Hematopoietic multipotent progenitor cell (in vitro differentiated cells): ENCODE measurements at places on chromosomes 2 and 18.
A peak's percentile ranks its signal among the peaks of the same experiment; 100 is the strongest.

DNA sequence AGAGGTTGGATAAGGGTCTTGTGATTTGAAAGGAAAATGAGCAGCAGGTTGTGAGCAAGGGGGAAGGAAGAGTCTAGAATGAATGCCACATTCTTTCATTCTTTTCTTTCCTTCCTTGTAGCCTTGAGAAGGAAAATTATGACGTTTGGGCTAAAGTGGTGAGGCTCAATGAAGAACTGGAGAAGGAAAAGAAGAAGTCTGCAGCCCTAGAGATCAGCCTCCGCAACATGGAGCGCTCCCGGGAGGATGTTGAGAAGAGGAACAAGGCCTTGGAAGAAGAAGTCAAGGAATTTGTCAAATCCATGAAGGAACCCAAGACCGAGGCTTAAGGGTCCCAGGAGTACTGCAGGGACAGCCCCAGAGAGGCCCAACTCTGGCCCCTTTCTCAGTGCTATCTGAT, 45.3 kb downstream of the BMP10 start:
- DNase-seq = no peak

- DNase-seq = peak; percentile 84
Measured at GRCh38 chr2:127415593-127416505, 2.4 kb upstream of the PROC start.

DNA sequence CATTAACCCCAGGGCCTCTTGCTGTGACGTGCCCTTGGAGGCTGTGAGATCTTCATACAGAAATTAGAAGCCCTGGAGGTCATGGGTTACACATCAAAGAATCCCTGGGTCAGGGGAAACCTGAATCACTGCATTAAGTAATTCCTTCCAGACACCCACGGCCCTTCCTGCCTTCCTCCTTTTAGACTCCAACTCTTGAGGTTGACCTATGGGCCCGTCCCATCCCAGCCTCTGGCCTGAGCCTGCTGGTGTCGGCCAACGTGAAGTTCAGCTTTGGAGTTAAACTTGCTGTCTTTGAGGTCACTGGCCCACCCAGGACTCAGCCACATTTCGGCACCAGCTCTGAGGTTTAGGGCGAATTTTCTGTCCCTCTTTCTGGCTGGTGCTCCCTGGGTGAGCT, 198.3 kb downstream of the ACKR3 start:
- no peak for DNase-seq

- no peak for DNase-seq
Measured at GRCh38 chr2:23767876-23768621, 158.9 kb downstream of the ATAD2B start.

DNA sequence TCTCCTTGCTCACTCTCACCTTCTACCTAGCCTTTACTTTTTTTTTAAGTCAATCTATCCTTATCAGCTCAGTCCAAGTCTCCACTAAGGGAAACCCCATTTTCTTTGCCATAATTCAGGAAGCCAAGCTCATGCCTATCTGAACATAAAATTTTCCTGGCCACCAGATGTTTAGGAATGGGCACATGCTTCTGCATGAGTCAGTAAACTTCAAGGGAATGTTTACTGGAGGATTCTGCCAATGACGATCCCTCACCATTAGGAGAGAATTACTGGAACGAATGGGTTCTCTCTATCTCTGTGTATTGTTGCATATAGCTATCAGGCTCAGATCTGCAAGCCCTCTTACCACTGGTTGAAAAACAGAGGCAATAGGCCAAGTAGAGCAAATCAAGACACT, 731.7 kb upstream of the ZNF804A start:
- no peak for DNase-seq

DNA sequence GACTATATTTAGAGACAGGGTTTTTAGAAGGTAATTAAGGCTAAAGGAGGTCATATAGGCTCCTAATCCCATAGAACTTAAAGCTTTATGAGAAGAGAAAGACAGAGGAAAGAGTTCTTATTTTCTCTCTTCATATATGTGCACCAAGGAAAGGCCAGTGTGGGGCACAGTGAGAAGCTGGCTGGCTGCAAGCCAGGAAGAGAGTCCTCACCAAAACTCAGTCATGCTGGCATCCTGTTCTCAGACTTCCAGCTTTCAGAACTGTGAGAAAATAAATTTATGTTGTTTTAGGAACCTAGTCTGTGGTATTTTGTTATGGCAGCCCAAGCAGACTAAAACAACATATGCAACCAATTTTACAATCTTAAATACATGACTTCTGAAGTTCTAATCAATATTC, 31.5 kb upstream of the ATIC start:
- no peak for DNase-seq

DNA sequence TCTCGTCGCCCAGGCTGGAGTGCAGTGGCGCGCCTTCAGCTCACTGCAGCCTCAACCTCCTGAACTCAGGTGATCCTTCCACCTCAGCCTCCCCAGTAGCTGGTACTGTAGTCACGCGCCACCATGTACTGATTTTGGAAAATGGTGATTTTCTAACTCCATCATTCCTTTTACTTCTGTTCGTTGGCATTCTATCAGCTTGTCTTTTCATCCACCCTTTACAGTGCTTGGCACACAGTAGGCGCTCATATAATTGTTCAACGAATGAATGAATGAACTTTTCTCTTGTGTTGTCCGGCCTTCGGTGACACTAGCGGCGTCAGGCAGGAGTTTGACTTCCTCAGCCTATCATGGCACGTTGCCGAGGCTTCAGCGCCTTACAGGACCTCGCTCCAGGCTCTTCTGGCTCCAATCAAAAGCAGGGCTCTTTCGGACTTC, 373 bp upstream of the MTHFD2 start:
- no peak for DNase-seq

DNA sequence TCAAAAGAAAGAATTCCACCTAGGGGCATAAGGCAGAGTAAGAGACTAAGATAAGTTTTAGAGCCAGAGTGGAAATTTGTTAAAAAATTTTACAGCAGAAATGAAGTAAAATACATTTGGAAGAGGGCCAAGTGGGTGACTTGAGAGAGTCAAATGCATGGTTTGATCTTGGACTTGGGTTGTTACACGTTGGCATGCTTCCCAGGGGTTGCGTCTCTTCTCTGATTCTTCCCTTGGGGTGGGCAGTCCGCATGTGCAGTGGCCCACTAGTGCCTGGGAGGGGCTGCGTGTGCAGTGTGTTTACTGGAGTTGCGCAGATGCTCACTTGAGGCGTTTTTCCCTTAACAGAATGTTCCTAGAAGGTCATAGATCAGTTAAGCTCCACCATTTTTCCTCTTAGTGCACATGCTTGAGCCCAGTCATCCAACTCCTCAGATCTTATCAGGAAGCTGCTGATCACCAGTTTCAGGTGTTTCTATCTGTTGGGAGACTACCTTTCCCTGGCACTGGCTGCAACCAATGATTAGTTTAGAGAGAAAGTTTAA, 13.1 kb downstream of the SEH1L start:
- no peak for DNase-seq

- no peak for DNase-seq
Measured at GRCh38 chr18:48715711-48716361, 177.0 kb downstream of the CTIF start.

- no peak for DNase-seq
Measured at GRCh38 chr18:7301094-7301493, 70.2 kb downstream of the LRRC30 start.

- DNase-seq = no peak
Measured at GRCh38 chr2:219042750-219043149, 1.4 kb upstream of the CFAP65 start.

DNA sequence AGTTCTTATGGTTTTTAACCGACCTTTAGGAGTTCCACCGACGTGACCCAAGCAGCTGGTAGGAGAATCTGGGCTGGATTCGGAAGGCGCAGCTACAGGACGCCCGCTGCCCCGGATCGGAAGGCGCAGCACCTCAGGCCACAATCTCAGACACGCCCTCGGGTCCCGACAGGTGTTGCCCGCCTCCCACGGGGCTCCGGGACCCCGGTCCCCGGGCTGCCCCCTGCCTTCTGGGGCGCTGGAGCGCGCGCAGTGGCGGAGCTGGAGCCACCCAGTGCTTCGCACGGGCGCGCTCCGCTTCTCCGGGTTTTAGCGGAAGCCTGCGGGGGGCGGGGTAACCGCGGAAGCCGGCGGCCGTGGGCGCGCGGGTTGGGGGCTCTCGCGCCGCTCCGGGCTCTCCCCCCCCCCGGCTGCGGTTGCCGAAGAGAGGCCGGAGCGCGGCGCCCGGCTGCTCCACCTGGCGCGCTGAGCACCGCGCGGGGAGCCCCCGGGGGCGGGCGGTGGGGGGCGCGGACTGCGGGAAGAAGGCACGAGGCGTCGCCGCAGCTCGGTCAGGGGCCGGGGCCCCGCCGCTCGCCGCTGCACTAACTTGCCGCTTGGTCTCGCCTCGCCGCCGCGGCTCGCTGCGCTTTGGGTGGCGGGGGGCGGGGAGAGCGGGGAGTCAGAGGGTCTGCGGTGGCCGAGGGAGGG, 718.8 kb downstream of the DPP10 start:
- DNase-seq = peak; percentile 73

DNA sequence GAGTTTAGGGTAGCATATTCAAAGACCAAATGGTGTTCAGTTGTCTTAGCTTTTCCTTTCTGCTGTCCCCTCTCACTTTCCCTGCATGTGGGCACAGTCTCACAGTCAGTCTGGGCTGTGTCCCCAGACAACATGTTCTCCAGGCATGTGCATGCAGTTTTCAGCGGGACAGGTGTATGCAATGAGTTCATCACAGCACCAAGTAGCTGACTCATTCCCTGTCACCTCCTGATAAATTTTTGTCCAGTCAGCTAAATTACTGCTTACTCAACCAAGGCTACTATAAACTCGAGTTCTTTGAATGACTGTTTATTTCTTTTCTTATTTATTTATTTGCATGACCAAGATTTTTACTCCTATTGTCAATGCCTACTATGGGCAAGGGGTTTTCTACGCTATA, 148.8 kb upstream of the CDH19 start:
- no peak for DNase-seq

DNA sequence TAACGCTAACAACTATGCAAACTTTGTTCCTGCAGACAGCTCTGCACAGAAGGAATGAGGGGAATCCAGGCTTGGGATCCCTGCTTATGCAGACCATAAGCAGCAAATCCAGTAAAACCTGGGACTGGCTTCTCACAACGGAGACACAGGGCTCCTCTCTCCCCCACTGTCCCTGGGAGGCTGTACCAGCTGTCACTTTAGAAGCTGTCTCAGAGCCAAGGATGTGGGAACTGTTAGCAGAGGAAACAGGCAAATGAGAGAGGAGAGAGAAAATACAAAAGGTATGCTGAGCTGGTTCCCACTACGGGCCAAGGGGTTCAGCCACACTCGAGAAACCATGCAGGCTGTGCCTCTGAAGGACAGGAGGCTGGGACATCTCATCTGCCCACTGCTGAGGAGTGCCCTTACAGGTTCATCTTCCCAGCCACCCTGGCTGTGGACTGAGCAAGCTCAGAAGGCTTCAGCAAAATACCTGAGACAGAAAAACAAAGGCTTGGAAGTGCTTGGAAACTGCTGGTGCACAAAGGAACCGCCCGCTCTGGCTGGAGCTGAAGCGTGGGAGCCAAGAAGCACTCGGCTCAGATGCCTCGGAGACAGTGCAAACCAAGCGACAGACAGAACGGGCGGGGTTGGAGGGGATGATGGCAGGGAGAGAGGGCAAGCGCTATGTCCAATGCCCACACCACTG, 72.5 kb downstream of the FAM210A start:
- no peak for DNase-seq

DNA sequence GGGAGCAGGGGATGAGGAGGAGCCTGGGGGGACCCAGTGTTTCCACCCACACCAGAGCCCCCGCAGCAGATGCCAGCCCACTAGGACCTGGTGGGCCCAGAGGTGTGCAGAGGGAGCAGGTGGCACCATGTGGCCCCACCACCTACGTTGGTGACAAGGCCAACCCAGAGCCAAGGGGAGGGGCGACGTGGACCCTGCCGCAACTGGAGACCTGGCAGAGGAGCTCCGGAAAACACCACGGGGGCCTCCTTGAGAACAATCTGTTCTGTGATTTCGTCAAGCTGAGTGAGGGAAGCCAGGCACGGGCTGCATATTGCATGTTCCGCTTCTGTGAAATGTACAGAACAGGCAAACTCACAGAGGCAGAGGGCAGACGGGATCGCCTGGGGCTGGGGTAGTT, 49.1 kb upstream of the GPC1 start:
- no peak for DNase-seq

DNA sequence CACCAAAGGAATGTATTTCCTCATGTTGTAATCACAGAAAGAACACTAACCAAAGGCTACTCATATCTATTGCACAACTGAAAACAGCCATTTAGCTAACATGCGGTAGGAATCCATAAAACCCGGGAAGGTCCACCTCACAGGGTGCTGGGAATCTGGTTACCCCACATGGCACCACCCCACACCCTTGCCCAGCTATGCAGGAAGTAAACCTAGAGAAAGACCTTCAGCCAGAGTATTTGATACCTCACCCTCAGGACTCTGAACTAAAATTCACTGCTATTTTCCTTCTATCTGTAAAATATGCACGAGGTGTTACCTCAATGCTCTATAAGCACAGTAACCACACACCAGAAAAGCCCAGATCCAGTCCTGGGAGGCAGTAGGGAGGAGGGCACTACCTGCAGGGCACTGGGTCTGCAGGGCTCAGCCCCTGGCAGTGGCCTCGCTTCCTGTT, 45.8 kb downstream of the PTPN2 start:
- no peak for DNase-seq

- DNase-seq = no peak
Measured at GRCh38 chr18:12283666-12284065, 24.4 kb upstream of the TUBB6 start.

GRCh38 chr2:96508521-96509113, 3.5 kb upstream of the NEURL3 start:
- DNase-seq = no peak

GRCh38 chr2:18132697-18133096, 254.2 kb downstream of the KCNS3 start:
- peak; percentile 2 for DNase-seq

GRCh38 chr18:47990981-47991380, 60.5 kb upstream of the SMAD2 start:
- no peak for DNase-seq

- no peak for DNase-seq
Measured at GRCh38 chr18:6639305-6639704, 90.2 kb upstream of the ARHGAP28 start.

- no peak for DNase-seq
Measured at GRCh38 chr2:150627526-150627925, 140.1 kb upstream of the RND3 start.

DNA sequence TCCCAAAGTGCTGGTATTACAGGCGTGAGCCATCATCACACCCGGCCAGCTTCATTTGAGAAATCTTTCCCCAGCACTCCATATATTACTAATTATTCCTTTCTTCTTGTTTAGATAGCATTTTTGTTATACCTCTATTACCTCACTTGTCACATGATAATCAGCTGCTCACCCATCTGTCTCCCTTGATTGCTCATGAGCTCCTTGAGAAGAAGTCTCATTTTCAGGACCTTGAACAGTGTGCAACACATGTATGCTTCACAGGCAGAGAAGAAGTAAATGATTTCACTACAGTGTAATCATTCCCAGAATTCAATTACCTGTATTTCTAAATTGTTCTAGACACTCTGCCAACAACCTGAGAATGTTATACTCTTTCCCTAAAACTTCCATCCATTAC, 6.2 kb downstream of the PAIP2B start:
- no peak for DNase-seq

DNA sequence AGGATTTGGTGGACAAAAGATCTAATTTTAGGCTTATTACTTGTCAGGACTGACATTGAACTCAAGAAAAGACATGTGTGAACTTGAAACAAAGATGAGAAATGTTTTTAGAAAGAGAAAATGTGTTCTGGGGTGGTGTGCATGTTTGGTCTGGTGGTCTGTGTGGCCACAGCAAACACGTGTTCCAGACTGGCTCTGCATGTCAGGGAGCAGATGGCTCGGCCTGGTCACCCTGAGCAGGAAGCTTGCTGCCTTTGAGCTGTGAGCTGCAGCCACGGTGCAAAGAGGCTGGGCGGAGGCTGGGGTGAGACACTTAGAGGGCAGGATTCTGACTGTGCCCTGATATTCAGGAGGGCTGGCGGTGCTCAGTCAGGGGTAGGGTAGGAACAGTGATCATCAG, 186.1 kb downstream of the CTIF start:
- DNase-seq = no peak
